Amniotic stem cell (primary cell): ENCODE measurements at places on chromosomes 12 and 14.

DNA sequence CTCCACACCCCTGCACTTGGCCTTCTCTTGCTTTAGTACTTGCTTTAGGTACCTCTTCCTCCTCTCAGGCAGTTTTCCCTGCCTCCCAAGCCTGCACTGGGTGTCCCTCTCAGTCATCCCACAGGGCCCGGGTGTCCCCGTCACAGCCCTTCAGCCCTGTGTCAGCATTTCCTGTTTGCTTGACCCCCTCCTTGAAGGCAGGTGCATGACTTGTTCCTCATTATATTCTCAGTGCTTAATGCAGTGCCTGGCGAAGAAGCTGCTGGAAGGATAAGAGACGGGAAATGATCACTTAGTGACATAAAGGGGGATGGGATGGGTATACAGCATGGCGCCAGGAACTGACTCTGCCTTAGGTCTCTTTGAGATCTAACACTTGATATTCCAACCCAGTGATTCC, 61.5 kb downstream of the IQSEC3 start:
- no peak for DNase-seq

- DNase-seq = no peak
Observed at GRCh38 chr12:64739778-64740177, 19.4 kb downstream of the GNS start.

DNA sequence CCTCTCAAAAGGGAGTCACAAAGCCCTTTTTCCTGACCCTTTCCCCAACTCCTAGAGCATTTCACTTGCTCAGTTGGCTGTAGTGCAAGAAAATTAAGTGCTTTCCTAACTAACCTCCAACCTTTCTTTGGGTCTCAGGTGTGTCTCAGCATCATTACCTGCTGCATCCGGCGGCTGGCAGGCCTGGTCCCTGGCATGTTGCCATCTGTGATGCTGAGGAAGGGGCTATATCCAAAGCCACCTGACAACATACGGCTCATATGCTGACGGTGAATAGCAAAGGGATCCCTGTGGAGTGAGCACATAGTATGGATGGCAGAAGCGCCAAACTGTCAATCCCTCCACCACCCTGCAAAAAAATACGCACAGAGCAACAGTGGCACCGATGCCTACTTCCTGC, 1.2 kb downstream of the MLF2 start:
- no peak for DNase-seq

DNA sequence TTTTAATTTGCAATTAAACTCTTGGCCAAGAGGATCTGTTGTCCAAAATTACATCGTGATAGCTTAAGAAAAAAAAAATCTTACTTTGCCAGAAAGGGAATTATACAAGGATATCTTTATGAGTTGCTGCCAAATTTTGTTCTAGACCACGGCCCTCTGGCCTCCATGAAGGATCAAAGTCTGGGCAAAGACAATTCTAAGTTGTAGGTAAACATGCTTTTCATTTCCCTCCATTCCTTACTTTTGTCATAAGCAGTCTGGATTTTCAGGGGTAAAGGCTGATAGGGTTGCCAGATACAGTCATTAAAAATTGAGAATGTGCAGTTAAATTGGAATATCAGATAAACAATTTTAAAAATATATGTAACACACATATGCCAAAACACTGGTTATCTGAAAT, 135.1 kb downstream of the MON2 start:
- DNase-seq = no peak

- DNase-seq = no peak
Observed at GRCh38 chr14:30085943-30086342, 158.3 kb upstream of the PRKD1 start.

DNA sequence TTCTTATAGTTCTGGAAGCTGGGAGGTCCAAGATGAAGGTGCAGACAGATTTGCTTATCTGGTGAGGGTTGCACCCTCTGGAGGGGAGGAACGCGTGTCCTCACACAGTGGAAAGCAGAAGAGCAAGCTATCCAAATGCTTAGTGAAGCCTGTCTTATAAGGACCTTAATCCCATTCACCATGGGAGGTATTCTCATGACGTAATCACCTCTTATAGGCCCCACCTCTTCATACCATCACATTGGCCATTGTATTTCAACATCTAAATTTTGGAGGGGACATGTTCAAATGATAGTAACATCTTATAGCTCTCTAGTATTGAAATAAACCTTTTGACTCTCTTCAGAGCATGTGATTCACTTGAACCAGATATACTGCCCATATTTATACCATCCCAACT, 105.0 kb upstream of the MYF6 start:
- DNase-seq = no peak

- DNase-seq = peak; percentile 23
Observed at GRCh38 chr12:108360487-108360886, 21.4 kb upstream of the CMKLR1 start.

DNA sequence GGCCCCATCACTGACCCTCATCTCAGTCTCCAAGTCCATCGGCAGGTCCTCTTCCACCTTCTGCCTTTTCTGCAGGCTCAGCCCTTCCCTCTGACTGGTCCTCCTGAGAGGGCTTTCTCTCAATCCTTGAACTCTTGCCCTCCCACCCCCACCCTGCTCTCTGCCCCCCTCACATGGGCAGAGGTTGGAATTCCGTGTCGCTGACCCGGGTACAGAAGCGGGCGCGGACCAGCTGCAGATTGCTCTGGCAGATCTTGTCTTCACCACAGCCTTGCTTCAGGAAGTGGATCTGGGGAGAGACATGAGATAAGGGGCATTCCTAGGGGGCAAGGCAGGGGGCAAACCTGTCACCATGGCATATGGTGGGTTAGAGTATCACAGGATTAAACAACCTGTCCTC, 12.4 kb downstream of the ITGA7 start:
- DNase-seq = no peak

- no peak for DNase-seq
Observed at GRCh38 chr12:41438854-41439541, 250.9 kb downstream of the PDZRN4 start.

GRCh38 chr12:124345795-124346194, 50.9 kb downstream of the RFLNA start:
- DNase-seq = no peak

DNA sequence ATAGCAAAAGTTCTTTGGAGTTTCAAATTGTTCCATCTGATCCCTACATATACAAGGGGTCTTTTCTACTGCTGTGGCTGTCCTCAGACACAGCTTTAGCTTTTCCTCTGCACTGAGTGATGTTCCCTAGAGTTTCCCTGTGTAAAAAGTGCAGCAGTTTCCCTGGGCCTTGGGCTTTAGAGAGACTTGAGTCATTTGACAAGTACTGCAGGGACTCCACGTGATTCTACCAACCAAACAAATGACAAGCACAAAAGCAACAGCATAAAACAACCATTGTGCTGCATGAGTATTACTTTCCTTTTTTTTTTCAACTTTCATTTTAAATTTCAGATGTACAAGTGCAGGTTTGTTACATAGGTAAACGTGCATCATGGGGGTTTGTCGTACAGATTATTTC, 272.8 kb downstream of the PDZRN4 start:
- DNase-seq = no peak

- DNase-seq = no peak
Observed at GRCh38 chr12:129700036-129700435, 203.8 kb downstream of the TMEM132D start.

GRCh38 chr14:49702725-49703124, 9.8 kb downstream of the KLHDC1 start:
- DNase-seq = no peak

DNA sequence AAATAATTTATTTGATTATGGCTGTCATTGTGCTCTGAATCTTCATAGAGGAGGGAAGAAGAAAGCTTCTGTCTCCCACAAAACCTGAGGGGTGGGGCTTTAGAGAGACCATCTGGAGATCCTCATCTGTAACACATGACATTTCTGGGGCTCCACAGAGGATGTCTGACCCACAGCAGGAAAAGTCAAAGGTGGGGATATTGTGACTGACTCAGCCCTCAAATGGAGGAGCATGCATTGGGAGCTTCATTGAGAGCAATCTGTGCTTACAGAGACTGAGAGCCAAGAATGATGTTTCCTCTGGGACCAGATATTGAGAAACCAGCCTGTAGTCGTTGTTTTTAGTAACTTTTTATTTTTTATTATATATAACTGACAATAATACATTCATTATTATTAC, 158.7 kb downstream of the SYT1 start:
- no peak for DNase-seq

GRCh38 chr12:71107936-71108335, 49.9 kb downstream of the TSPAN8 start:
- no peak for DNase-seq

DNA sequence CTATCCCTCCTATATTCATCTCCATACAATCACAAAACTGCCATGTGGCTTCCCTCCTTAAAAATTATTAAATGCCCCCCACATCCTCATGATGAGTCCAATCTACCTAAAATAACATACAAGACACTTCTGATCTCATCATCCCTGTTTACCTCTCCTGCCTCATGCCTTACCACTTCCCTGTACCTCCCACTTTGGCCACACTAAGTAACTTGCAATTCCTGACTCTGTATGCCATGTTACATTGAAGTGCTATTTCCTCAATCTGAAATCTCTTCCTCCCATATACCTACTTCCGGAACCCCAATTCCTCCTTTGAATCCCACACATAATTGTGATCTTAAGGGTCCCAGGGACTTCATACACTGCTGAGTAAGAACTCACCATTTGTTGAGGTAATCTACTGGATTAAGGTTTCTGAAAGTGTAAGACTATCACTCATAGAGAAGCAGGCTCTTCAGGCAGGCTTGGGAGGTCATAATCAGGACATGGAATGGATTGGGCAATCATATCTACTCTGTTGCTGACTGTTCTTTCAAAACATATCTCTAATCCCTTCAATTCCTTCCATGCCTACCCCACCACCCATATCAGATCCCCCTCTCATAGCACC, 117.6 kb upstream of the PLEKHG7 start:
- no peak for DNase-seq

GRCh38 chr14:88310449-88310848, 12.6 kb downstream of the KCNK10 start:
- DNase-seq = no peak

GRCh38 chr12:26554332-26554731, 278.7 kb downstream of the ITPR2 start:
- no peak for DNase-seq

DNA sequence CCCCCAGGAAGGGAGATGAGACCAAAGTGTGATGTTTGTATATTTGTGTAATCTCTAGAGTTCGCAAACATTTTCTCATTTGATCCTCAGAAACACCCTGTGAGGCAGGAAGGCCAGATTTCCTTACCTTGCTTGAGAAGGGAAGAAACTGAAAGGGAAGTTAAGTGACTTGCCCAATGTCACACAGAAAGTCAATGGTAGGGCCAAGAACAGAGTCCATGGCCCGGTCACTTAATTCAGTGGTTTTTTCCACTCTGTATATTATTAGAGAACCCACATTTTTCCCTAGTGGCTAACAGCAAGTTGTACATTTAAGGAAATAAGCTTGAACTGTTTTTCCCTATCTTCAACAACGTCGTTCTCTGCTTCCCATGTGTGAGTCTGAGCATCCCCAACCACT, 25.6 kb upstream of the CHPT1 start:
- DNase-seq = no peak

DNA sequence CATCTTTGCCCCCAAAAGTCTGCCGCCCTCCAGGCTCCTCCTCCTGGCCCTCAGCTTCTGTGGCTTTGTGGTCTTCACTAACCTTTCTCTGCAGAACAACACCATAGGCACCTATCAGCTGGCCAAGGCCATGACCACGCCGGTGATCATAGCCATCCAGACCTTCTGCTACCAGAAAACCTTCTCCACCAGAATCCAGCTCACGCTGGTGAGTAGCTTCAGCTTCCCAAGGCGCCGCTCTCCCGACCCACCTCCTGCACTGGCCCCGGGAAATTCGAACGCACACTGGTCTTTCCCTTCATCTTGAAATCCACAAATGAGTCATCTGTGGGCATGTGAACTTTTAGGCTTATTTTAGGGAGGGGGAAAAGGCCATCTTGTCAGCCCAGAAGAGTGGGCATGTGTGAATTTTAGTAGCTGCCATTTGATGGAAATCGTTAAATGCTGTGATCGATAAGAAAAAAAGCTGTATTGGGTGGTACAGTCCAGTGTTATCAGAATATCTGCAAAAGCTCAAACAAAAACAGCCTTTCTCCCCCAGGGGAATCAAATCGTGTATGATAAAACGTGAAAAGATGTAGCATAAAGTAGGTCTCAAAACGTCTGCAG, 700 bp downstream of the SLC35E3 start:
- DNase-seq = peak; percentile 58

DNA sequence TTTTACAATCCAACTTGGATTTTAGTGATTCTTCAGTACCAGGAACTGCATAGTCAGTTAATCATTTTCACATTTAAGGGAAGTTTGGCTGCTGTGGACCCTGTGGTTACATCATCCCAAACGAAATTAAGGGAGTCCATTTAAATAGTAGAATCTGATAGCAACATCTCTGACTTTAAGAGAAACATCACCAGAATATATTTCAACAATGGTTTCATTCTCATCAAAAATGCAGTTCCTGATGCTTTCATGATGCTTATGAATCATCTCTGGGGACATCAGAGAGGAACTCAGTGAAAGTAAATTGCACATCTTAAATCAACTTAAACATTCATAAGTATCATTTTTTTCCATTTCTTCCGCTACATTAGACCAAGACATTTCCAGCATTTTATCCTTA, 1170.7 kb downstream of the FSCB start:
- no peak for DNase-seq

DNA sequence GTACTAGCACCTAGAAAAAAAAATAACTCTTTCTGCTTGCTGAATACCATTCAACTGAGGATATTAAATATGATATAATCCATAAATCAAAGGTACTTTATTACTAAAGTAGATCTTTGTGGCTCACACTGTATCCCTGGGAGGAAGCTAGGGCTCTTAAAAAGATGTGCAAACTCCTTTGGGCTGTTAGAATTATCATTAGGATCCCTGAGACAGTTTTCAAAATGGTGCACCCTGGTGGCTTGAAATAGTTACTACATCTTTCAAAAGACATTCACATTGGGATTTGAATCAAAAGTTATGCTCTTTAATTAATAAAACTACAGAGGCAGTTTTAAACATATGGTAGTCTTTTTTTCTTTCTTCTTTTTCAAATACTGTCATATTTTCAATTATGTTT, 228.5 kb upstream of the G2E3 start:
- no peak for DNase-seq

DNA sequence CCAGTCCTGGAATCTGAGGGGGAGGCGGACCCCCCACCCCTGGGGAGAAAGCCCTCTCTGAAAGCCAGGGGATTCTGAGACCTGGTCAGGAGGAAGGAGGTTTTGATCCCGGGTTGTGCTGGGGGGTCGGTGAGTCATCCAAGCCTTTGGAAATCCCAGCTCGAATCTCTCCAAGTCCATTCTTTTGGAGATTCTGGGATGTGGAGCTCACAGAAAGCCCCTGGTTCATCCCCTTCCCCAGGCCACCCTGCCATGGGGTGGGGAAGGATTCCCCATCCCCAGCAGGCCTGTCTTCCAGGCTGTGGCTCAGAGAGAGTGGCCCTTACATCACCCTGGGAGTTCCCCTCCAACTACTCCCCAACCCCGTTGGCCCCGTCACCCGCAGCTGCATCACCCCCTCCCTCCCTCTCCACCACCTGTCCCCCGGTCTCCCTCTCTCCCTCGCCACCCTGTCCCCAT, 14.3 kb downstream of the EXOC3L4 start:
- no peak for DNase-seq
